ENCODE measurements at places on chromosomes 12 and 14. TPM values are rescaled to one million over a fixed set of nuclear protein-coding genes. Genes with fewer than 3 reads are reported as not detected.
A peak's percentile ranks its signal among the peaks of the same experiment; 100 is the strongest.

The AQP6 gene
- polyA plus RNA-seq: 21.1 TPM

The LEMD3 gene
- 48.4 TPM for polyA plus RNA-seq

The TNFAIP2 gene
- polyA plus RNA-seq: 29.6 TPM

The GPR132 gene
- polyA plus RNA-seq: 0.33 TPM

The CISTR gene
- not detected for polyA plus RNA-seq

The NPAS3 gene
- 8.7 TPM for polyA plus RNA-seq

DNA sequence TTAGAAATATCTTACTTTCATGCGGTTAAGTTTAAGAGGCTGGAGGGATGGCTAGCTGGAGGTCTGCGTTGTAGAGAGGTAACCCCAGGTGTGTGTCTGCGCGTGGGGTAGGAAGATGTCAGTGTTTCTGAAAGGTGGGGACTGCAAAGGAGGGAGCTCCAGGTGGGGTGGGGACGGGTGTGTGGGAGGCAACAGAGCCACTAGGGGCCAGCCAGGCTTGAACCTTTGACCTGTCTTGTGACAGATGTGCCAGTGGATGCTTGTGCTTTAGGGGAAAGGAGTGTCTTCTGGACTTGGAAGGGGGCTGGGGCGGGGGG, 841 bp downstream of the GLI1 start:
- no peak for DNase-seq

DNA sequence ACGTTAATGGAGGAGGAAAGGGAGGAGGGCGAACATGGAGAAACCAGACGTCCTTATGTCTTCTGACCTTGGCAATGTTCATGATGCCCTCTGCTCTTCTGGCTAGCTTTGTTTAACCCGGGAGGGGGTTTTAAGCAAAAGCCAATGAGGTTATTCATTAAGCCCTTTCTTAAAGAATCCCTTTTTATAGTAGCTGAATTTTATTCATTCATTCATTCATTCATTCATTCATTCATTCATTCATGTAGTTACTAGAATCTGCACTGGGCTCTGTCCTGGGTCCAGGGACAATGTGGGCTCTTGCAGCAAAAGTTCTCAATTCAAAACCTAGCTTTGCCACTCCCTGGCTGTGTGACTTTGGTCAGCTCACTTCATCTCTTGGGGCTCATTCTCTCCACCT, 14.0 kb downstream of the LHX5 start:
- DNase-seq: no peak

GRCh38 chr14:72574715-72575114, 319.2 kb downstream of the DPF3 start:
- DNase-seq: no peak

GRCh38 chr12:124856842-124857178, 6.9 kb downstream of the SCARB1 start:
- no peak for DNase-seq

DNA sequence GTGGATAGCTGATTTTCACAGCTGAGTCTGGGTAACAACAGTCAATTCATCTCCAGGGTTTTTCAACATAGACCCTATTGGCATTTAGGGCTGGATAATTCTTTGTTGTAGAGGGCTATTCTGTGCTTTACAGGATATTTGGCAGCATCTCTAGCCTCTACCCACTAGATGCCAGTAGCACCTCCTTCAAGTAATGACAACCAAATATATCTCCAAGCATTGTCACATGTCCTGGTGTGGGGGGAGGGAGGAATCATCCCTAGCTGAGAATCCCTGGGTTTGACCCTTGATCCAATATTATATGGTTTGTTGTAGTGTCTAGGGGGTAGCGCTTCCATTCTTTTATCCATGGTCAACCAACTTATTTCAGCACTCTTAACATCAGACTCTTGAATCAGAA, 157.2 kb downstream of the ANO4 start:
- DNase-seq: no peak

GRCh38 chr12:6923851-6924250, 3.9 kb upstream of the ATN1 start:
- DNase-seq: no peak

DNA sequence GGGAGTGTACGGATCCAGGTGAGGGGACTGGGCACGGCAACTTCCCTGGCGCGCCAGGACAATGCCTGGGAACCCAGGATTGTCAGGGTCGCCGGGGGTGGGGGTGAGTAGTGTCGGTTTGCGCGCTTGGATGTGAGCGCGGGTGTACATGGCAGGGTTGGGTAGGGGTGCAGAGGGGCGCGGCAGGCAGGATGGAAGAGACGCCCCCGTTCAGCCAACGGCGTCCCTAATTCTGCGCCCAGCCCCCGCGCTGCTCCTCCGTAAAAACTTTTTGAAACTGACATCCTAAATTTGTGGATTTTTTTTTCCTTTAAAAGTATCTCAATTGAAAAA, 3.1 kb downstream of the DIO3 start:
- DNase-seq: no peak

- DNase-seq: peak; percentile 73
Observed at GRCh38 chr12:123388177-123388950, 4.4 kb downstream of the KMT5A start.

GRCh38 chr12:32254260-32254956, 144.9 kb upstream of the FGD4 start:
- no peak for DNase-seq

DNA sequence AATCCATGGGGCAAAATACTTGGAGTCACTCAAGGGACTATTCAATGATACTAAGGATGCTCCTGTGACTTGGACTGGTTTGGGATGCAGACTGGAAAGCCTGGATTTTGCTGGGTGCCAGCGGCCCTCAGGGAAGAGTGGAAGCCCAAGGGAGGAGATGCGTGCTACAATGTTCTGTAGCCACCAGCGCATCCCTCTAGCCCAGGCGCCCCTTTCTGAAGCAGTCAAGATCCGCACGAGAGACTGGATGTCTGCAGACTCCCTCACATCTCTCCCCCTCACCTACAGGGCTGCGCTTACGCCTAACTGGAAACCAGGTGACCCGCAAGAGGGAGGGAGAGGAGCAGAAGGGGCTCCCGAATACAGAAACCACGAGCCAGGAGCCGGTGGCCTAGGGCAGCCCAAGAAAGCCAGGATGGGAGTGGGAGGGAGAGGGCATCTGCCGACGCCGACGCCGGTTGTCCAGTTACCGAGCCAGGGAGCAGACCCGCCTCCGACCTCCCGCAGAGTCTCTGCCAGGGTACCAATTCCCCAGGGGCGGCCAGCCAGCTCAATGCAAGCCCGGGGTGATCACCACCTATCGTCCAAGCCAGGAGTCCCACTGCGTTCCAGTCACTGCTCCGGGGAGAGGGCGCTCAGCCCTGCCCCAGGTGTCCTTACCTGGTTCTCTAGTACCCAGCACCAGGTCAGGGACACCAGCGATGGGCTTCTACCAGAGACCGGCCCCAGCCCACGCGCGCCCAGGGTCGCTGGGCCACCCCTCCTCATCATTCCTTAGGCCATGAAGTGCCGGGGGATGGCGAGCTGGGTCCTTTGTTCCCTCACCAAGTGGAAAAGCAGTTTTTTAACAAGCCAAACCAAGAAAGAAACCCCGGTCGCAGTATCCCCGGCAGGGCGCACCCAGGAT, 1.2 kb downstream of the NTN4 start:
- DNase-seq: peak; percentile 30

DNA sequence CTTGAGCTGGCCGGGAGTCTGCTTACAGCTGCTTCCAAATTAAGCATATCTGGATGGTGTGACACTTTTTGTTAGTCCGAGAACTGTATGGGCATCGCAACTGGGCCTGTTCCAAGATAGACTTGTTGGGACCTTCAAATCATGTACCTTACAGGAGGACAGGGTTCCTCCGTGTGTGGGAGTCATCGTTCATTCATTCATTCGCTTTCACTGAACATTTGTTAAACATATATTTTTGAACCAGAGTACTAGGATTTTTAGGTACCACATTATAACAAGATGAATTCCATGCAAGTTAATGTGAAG, 387 bp upstream of the IPO8 start:
- no peak for DNase-seq

DNA sequence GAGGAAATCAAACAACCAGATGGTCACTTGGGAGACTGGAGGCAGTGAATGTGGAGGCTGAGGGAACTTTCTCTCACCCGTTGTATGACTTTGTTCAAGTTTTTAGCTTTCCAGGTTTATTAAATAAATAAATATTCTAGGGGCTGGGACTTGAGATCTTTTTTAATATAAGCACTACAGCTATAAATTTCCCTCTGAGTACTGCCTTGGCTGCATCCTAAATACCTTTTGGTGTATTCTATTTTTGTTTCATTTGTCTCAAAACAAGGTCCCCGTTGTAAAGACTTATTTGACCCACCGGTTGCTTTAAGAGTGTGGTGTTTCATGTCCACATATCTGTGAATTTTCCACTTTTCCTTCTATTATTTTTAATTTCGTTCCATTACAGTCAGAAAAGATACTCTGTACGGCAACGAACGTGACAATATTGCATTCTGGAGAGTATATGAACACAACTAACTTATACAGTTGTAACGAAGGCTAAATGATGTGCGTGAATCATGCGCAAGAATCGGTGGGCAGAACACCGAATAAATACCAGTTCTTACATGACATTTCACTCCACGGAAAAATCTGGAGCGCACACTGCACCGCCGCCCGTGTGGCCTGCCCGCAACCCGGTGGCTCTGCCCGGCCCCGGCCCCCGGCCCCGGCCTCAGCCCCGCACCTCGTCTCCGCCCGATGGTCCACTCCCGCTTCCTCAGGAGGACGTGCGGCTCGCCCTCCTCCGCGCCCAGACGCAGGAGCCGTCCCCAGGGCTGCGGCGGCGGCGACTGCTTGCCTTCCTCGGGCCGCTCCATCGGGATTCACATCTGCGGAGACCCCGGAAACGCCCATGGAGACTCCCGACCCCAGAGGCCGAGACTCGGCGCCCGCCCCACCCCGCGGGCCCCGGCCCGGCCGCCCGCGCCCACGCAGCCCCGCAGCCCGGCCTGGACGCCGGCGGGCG, 602 bp downstream of the CHFR start:
- no peak for DNase-seq
